ENCODE measurements at places on chromosomes 5 and 9.
A peak's percentile ranks its signal among the peaks of the same experiment; 100 is the strongest.

DNA sequence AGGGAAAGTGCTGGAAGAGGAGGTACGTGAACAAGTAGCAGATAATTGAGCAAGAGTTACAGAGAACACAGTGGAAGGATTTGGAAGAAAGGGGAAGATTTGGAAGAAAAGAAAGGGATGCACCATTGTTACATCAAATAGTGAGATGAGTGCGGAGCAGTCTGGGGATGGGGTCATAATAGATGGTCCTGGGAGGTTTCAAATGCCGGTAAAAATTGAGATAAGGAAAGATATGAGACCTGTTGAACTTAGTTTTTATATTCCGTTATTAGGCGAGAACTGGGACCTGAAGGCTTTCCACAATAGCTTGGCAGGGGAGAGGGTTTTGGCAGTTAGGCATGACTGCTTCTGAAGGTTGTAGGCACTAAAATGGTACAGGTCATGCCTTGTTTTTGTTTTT is 20.9 kb downstream of the ATP6V0E1 start:
- no peak for DNase-seq

- DNase-seq = no peak
Observed at GRCh38 chr9:18275313-18275990, 198.5 kb upstream of the ADAMTSL1 start.

- no peak for DNase-seq
Observed at GRCh38 chr5:138952962-138953361, 77.8 kb upstream of the LRRTM2 start.

DNA sequence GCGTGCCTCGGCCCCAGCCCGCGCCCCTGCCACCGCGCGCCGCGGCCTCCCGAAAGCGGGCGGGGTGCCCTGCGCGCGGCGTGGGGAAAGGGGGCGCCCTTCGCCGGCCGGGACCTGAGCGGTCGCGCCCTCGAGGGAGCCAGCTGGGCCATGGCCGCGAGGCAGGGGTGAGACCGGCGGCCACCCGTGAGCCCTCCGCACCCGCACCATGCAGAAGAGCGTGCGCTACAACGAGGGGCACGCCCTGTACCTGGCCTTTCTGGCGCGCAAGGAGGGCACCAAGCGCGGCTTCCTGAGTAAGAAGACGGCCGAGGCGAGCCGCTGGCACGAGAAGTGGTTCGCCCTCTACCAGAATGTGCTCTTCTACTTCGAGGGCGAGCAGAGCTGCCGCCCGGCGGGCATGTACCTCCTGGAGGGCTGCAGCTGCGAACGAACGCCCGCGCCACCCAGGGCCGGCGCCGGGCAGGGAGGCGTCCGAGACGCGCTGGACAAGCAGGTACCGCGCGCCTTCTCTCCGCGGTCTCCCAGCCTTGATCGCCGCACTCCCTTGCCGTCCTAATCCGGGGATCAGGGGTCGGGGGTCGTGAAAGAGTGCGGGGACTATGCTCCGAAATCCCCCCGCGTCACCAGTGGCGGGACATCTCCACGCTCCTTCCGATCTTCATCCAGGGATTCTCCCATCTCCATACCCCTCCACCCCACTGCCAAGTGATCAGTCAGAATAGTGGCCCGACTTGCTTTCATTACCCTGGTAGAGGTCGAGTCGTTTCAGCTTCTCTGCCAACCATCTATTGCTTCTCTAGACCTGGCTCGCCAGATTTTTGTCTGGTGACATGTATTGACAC is 590 bp downstream of the RASGRF2 start:
- DNase-seq = no peak

- DNase-seq = peak; percentile 4
Observed at GRCh38 chr9:137820161-137820855, 57.3 kb upstream of the CACNA1B start.

GRCh38 chr5:45060724-45061123 is 252.0 kb downstream of the MRPS30 start:
- DNase-seq = no peak

DNA sequence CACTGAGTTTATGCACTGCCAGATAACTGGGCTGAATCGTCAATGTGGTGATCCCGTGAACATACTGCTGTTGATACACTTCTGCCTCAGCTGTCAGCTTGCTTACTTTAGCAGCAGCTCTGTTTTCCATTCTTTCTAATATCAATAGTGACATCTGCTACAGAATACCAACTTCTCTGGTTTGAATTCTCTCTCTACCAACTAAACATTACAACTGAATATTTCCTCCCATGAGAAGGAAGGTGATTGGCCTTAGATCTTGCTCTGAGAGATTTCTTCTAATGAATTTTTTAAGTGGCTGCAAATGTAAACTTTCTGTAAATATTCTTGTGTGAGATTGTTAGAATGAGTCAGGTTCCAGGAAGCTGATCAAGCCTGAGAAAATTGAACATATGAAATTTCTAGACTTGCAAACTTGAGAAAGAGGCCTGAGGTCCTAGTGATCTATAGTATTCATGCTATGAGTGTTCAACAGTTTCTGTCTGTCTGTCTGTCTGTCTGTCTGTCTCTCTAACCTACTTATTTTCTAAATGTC is 205.5 kb upstream of the CDKN2B start:
- DNase-seq = peak; percentile 34

DNA sequence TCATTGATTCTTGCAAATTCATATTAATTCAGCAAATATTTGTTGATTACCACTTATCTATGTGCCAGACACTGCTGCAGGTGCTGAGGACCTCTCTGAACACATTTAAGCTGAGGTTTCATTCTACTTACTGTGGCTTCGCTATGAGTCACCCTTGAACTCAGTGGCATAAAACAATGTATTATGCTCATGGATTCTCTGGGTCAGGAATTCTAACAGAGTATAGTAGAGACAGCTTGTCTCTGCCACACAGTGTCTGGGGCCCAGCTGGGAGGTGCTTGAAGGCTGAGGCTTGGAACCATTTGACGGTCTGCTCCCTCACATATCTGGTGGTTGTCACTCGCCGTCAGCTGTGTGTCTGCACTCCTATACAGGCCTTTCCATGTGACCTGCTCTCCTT is 124.3 kb upstream of the NR3C1 start:
- no peak for DNase-seq

DNA sequence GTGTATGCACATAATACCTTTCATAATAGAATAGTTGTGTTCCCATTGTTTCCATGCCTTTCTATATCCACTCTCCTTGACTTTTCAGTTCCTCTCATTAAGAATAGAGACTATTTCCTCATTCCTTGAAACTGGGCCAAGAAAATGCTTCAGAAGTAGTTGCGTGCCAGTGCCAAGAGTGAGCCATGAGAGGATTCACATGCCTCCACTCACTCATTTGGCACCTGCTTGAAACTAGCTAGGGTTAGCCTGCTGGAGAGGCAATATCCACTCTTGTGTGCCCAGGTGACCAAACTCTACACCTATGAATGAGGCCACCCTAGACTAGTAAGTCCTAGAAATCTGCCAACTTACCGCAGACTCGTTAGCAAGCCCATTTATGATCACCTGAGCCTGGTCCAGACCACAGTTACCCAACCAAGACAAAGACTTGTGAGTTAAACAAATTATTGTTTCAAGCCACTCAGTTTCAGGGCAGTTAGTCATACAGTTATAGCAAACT is 276.3 kb downstream of the EPB41L4A start:
- DNase-seq = peak; percentile 80

GRCh38 chr9:78601957-78602565 is 305.1 kb downstream of the PSAT1 start:
- peak; percentile 61 for DNase-seq

- DNase-seq = no peak
Observed at GRCh38 chr5:91095786-91096385, 287.2 kb downstream of the ARRDC3 start.

DNA sequence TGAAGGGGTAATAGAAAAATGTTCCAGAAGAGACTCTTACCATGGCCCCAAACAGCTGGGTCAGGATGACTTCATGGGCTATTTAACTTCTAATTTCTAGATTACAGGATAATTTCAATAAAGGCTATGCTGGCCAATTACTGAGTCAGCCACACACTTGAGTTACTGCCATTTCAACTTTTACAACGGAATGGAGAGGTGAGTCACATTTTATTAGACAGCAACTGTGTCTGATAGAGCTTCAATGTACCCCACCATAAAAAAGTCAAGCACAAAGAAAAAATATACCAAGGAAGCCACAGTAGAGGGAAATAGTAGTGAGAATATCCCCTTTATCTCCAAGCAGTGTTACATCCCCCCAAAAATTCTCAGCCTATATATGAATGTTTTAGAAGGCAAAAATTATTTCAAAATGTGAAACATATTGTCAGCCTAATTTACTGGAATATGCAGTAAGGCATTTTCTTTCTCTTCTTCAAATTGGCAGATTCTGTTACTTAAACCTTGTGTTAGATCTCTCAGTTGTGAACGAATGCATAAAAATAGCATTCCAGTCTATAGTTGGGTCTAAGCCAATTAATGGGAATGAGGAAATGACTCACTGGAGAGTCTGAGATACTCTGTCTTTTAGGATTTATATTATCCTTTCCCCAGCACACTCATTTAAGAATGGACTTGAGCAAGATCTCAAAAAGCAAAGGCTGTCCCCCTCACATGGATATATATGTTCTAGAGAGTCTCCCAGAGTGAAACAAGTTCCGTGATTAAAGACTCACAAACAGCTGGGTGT is 47.1 kb upstream of the RAI14 start:
- peak; percentile 93 for DNase-seq

DNA sequence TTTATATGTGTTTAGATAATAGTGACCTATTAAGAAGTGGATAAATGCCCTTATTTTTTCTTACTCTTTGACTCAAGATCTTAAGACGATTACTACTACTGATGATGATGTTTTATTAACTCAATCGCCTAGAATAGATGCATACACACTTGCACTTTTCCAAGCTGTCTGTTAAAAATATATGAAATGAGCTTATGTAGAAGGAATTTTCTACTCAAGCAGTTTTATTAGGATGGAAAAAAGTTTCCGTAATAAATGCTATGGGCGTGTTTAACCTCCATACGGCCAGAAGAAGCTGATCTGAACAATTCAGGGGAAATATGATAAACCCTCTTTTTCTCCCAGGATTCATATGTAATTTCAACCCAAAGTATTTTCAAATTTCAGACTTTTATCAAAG is 455.7 kb upstream of the MPDZ start:
- DNase-seq = no peak

DNA sequence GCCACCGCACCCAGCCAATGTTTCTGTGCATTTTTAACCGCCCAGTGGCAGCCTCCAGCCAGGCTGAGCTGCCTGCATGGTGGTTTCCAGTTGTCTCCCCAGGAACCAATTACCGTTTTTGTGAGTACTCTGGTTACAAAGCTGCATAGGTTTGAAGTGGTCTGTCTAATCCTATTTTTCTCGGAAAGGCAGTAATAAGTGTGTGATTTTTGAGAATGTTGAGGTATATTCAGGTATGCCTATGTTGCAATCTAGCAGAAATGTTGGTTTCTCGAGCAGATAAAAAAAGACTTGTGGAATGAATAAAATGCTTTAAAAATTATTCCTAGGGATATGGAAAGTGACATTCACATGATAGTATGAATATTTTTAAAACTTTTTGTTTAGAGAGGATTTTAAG is 41.5 kb upstream of the ANKH start:
- DNase-seq = peak; percentile 81

DNA sequence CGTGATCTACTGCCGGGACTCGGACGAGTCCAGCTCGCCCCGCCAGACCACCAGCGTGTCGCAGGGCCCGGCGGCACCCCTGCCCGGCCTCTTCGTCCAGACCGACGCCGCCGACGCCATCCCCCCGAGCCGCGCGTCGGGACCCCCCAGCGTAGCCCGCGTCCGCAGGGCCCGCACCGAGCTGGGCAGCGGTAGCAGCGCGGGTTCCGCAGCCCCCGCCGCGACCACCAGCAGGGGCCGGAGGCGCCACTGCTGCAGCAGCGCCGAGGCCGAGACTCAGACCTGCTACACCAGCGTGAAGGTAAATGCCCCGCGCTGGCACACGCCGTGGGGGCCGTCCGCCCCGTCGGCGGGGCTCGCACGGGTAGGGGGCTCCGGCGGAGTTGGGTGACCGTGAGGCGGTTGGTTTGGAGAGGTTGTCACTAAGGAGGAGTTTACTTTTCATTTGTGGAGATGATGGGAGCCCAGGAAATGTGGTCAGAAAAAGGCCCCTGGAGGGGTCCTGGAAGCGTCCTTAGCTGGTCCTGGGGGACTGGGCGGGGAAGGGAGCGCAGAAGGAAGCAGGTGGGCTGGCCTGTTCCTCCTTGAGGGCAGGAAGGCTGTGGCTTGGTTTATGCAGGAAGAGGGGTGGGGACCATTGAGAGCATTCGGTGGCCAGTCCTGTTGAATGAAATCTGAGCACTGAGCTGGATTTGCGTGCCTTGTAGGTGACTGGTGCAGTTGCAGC is 647 bp downstream of the PDE8B start:
- DNase-seq = no peak

GRCh38 chr5:91332267-91333045 is 50.7 kb downstream of the ARRDC3 start:
- peak; percentile 52 for DNase-seq

GRCh38 chr9:128428644-128429512 is 8.2 kb downstream of the CERCAM start:
- DNase-seq = no peak

GRCh38 chr5:165410476-165410875 is 1905.1 kb downstream of the MAT2B start:
- no peak for DNase-seq

- no peak for DNase-seq
Observed at GRCh38 chr5:58898006-58898405, 315.1 kb downstream of the RAB3C start.

GRCh38 chr5:171445644-171446516 is 26.4 kb downstream of the FGF18 start:
- peak; percentile 61 for DNase-seq

- no peak for DNase-seq
Observed at GRCh38 chr9:84123648-84124406, 143.2 kb downstream of the RMI1 start.

DNA sequence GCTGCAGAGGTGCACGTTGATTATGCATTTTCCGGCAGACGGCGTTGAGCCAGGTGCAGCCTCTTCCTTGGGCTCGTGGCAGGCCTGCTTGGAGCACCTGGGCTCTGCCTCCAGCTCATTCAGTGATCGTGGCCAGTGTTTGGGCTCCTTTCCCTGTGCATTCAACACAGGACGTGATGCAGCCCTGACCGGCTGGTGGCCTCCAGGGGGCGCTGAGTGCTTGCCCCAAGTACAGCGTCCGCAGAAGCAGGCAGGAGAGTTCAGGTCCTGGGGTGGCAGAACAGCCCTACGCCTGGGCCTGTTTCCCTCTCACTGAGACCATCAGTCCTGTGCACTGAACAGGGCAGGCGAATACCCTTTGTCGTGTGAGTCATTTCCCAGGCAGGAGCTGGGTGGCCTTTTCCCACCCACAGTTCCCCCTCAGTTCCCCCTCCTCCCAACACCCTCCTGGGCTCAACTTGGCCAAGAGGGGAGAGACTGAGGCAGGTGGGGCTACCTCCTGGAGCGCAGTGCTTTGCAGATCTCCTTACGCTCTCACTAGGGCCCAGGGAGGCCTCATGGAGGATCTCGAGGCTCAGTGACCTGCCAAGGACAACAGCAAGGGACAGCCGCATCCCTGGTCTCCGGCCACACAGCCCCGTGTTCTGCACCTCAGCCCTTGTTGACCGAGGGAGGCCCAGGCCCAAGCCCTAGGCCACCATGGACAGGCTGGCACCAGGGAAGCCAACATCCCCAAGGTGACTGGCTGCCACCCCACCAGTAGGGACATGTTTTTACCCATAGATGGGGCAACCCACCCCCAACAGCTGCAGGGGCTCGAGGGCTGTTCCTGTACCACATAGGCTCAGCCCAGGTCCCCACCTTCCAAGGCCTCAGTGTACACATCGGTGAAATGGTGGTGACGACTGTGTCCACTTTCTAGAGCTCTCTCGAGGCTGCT is 52.9 kb downstream of the LRSAM1 start:
- DNase-seq = peak; percentile 87

GRCh38 chr5:174329738-174330137 is 284.2 kb downstream of the NSG2 start:
- DNase-seq = peak; percentile 84
